ENCODE measurements at places on chromosomes 5 and 9.

DNA sequence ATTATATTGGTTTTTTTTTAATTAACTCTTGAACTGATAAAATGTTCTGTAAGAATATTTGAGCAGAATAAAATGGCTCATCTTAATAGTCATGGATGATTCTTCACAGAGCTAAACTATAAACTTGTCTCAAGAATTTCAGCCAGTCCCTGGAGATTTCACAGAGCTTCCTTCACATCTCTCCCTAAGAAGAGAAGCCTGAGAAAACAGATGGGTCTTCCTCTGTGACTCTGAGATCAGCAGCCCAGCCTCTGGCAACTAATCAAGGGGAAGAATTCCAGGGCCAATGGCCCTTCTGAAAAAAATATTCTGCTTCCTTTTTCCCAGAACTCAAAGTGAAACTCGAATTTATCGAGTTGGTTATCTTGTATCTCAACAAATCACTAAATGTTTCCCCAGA lies 122.2 kb upstream of the ITGA1 start:
- DNase-seq: no peak

DNA sequence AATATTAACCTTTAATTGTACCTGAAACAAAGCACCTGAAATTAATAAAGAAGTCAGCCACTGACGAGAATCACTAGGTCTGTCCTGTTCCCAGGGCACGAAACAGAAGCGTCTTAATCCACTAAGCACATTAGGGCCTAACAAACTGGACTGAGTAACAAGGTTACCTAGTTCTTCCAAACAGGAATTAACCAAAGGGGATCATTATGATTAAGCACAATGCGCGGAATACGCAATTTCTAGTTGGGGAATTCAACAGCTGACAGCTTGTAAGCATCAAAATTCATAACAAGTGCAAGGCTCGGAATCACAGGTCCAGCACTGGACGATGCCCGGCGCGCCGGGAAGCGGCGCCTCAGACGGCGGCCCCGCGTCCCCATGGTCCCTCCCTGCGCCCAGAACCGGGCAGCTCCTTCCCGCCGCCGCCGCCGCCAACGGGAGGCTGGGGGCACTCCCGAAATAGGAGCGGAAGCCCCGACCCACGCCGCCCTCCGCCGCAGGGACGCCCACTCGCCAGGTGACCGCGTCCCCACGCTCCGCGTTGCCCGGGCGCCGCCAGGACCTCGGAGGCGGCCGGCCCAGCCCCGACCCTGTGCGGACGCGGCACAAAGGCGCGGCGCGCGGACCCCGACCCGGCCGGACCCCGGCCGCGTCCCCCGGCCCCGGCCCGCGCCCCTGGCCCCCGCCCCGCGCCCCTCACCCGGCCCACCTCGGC lies 898 bp downstream of the CAMSAP1 start:
- DNase-seq: no peak

GRCh38 chr5:139050432-139050831 lies 147.7 kb downstream of the SIL1 start:
- no peak for DNase-seq

- no peak for DNase-seq
Observed at GRCh38 chr9:83554278-83554677, 16.1 kb upstream of the FRMD3 start.

- DNase-seq: no peak
Observed at GRCh38 chr5:78912085-78912771, 72.9 kb downstream of the ARSB start.

- no peak for DNase-seq
Observed at GRCh38 chr5:5252106-5252505, 112.0 kb downstream of the ADAMTS16 start.

GRCh38 chr9:13786131-13786530 lies 506.6 kb upstream of the MPDZ start:
- DNase-seq: no peak

GRCh38 chr9:16485575-16486321 lies 384.7 kb downstream of the BNC2 start:
- no peak for DNase-seq

Measured in activated CD4-positive, alpha-beta T cell treated with anti-CD3 and anti-CD28 coated beads, Interleukin-2, amount 50 U/mL, for 1 hour (primary cell).